ENCODE measurements at places on chromosomes 13 and 19. TPM values are rescaled to one million over a fixed set of nuclear protein-coding genes. Genes with fewer than 3 reads are reported as not detected.

BRSK1 gene
- total RNA-seq: 23.9 TPM

DNA sequence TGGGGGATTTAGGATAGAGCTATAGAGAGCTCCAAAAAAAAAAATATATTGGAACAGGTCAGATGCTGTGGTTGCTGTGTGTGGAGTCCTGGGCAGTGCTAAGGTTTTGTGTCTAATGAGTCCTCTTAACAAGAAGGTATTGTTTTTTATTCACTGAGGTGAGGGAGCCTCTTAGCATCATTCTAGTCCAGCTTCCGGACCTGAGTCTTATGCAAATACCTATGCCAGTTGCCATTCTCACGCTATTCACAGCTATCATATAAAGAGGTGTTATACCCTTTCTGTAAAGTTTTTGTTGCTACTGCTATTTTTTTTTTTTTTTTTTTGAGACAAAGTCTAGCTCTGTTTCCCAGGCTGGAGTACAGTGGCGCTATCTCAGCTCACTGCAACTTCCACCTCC lies 1.4 kb downstream of the NLRP2 start:
- H3K27me3 ChIP-seq: no peaks in the 10 kb centered on the region
- no peaks in the 10 kb centered on the region for H3K4me1 ChIP-seq
- no peak overlapping the region for H3K27ac ChIP-seq
- DNase-seq: no peak
- H3K36me3 ChIP-seq: peaks cover 6% of the 10 kb centered on the region
- H3K4me3 ChIP-seq: peak overlapping the region; percentile 79

DNA sequence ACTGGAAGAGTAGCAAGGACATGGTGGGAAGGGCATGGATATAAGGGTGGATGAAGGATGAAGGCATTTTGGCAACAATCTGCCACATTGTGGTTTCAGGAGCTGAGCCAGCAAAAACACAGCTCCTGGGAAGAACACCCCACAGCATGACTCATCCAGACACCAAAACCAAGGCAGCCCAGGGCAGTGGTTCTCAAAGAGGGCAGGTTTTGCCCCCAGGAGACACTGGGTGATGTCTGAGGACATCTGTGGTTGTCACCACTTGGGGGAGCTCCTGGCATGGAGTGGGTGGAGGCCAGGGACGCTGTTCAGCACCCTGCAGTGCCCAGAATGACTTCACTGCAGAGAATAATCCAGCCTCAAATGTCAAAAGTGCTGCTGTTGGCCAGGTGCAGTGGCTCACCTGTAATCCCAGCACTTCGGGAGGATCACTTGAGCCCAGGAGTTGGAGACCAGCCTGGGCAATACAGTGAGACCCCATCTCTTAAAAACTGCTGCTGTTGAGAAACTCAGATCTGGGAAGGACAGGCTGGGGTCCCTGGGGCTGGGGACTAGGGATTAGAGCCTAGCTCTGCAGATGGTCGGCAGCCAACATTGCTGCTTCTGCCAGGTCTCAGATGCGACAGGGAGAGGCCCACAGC lies 16.1 kb downstream of the ZFR2 start:
- H3K36me3 ChIP-seq: no peaks in the 10 kb centered on the region
- no peak overlapping the region for H3K4me3 ChIP-seq
- peak overlapping the region; percentile 16 for H3K27ac ChIP-seq

LILRA1 gene
- total RNA-seq: not detected

DCT gene
- not detected for total RNA-seq

- H3K27me3 ChIP-seq: no peaks in the 10 kb centered on the region
- peak overlapping the region; percentile 95 for H3K4me3 ChIP-seq
- H3K27ac ChIP-seq: peak overlapping the region; percentile 94
- no peak for DNase-seq
- H3K36me3 ChIP-seq: no peaks in the 10 kb centered on the region
Measured at GRCh38 chr19:3184847-3185460, 776 bp upstream of the NCLN start.

DNA sequence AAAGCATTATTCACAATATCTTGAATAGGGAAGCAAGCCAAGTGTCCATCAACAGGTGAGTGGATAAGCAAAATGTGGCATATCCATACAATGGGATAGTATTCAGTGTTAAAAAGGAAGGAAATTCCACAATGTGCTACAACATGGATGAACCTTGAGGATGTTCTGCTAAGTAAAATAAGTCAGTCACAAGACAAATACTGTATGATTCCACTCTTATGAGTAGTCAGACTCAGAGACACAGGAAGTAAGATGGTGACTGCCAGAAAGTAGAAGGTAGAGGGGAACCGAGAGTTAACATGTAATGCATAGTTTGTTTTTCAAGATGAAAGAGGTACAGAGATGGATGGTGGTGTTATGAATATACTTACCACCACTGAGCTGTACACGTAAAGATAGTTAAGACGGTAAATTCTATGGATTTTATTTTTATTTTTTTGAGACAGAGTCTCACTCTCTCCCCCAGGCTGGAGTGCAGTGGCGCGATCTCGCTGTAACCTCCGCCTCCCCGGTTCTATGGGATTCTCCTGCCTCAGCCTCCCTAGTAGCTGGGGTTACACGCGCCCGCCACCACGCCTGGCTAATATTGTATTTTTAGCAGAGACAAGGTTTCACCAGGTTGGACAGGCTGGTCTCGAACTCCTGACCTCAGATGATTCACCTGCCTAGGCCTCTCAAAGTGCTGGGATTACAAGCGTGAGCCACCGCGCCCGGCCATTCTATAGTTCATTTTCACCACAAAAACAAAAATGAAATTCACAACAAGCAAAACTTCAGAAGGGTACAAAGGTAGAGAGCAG lies 1.0 kb upstream of the CHAMP1 start:
- H3K27ac ChIP-seq: peak overlapping the region; percentile 92
- H3K4me3 ChIP-seq: peak overlapping the region; percentile 77
- H3K36me3 ChIP-seq: peaks cover 4% of the 10 kb centered on the region
- no peak for DNase-seq
- no peaks in the 10 kb centered on the region for H3K27me3 ChIP-seq
- H3K4me1 ChIP-seq: peaks cover 38% of the 10 kb centered on the region

NFILZ gene
- not detected for total RNA-seq

DNA sequence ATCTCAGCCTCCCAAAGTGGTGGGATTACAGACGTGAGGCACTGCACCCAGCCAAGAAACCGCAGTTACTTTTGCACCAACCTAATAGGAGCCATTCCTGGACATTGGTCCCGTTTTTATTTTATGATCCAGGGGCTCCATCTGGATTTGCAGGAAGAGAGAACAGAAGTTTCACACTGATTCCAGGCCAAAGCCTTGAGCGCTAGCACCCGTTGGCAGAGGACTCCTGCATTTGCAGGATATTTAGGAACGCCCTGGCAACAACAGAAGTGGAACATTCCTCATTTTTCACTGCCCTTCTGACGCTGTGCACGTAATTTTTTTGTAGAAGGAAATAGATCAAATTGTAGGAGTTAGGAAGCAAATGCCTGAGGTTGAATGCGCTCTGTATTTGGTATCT lies 11.7 kb upstream of the SULT2A1 start:
- DNase-seq: no peak
- H3K36me3 ChIP-seq: no peaks in the 10 kb centered on the region
- no peak overlapping the region for H3K27ac ChIP-seq
- H3K4me1 ChIP-seq: no peaks in the 10 kb centered on the region

DNA sequence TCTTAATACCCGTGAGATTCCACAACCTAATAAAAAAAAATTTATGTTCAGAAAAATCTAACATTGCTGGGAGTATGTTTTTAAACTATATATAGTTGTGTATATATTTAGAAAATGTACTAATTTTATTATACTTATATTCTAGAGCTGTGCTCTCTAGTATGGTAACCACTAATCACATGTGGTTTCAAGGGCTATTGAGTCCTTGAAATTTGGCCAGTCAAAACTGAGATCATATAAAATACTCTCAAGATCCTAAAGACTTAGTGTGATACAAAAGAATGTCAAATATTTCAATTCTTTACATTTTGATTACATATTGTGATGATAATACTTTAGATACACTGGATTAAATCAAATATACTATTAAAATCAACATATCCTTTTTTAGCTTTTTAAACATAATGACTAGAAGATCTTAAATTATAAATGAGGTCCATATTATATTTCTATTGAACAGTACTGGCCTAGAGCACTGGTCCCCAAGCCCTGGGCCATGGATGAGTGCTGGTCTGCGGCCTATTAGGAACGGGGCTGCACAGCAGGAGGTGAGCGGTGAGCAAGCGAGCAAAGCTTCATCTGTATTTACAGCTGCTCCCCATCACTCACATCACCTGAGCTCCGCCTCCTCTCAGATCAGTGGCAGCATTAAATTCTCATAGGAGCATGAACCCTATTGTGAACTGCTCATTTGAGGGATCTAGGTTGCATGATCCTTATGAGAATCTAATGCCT lies 176.5 kb upstream of the NBEA start:
- H3K4me3 ChIP-seq: no peak overlapping the region
- no peak overlapping the region for H3K27ac ChIP-seq
- H3K27me3 ChIP-seq: no peaks in the 10 kb centered on the region
- H3K4me1 ChIP-seq: no peaks in the 10 kb centered on the region
- no peak for DNase-seq

GRCh38 chr13:109973279-109973678 lies 186.9 kb upstream of the IRS2 start:
- peaks cover 4% of the 10 kb centered on the region for H3K36me3 ChIP-seq
- no peaks in the 10 kb centered on the region for H3K27me3 ChIP-seq
- H3K27ac ChIP-seq: no peak overlapping the region
- H3K4me3 ChIP-seq: no peak overlapping the region

ARHGAP45 gene
- total RNA-seq: 0.67 TPM

- H3K36me3 ChIP-seq: peaks cover 7% of the 10 kb centered on the region
- H3K4me3 ChIP-seq: peak overlapping the region; percentile 97
Measured at GRCh38 chr13:19862481-19863313, 752 bp downstream of the ZMYM5 start.

DNA sequence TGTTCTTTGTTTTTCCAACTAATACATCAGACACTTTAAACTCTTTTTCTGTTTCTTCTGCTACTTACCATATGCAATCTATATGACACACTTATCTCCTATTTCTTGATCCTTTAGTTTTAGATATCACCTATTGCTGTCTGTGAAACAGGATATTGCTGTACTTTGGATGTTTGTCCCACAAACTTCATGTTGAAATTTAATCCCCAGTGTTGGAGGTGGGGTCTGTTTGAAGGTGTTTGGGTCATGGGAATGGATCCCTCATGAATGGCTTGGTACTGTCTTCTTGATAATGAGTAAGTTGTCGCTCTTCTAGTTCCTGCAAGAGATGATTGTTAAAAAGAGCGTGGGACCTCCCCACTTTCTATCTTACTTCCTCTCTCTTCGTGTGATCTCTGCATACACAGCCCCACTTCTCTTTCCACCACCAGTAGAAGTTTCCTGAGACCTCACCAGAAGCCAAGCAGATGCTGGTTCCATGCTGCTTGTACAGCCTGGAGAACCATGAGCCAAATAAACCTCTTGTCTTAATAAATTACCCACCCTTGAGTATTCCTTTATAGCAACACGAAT lies 244.2 kb downstream of the NHLRC3 start:
- H3K36me3 ChIP-seq: peaks cover 7% of the 10 kb centered on the region
- H3K4me1 ChIP-seq: peaks cover 22% of the 10 kb centered on the region
- DNase-seq: no peak
- H3K27me3 ChIP-seq: peaks cover 3% of the 10 kb centered on the region
- no peak overlapping the region for H3K4me3 ChIP-seq

DNA sequence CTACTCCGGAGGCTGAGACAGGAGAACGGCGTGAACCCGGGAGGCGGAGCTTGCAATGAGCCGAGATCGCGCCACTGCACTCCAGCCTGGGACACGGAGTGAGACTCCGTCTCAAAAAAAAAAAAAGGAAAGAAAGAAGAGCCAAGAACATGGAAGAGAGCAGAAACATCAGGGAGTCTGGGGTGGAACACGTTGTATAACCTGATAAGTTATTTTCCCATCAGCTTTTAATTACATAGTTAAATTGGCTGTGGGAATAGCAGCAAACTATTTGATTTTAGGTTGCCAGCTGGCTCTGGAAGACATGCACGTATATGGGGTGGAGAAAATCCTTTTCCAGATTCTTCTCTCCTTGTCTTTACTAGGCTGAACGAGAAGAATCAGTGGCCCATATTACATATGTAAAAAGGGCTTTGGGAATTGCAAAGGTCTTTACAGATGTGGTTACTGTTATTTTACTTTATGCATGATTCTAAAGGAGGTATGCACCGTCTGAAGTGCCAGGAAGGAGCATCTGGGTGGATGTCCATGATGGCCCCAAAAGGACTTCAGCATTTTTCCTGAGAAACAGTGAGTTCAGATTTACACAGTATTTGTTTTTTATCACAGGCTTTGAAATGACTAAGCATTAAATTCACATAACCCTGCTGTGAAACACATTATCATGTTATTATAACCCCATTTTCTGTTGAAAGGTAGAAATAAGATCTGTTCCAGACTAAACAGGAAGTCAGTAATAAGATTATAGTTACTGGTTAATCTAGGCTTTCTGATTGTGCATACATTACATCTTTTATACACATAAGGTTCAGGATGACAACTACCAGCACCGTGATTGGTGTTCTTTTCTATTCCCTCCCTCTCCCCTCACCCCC lies 4.6 kb upstream of the NAA16 start:
- no peak for DNase-seq
- H3K27me3 ChIP-seq: peaks cover 22% of the 10 kb centered on the region
- H3K4me3 ChIP-seq: no peak overlapping the region
- peaks cover 11% of the 10 kb centered on the region for H3K4me1 ChIP-seq
- peaks cover 1% of the 10 kb centered on the region for H3K36me3 ChIP-seq

DNA sequence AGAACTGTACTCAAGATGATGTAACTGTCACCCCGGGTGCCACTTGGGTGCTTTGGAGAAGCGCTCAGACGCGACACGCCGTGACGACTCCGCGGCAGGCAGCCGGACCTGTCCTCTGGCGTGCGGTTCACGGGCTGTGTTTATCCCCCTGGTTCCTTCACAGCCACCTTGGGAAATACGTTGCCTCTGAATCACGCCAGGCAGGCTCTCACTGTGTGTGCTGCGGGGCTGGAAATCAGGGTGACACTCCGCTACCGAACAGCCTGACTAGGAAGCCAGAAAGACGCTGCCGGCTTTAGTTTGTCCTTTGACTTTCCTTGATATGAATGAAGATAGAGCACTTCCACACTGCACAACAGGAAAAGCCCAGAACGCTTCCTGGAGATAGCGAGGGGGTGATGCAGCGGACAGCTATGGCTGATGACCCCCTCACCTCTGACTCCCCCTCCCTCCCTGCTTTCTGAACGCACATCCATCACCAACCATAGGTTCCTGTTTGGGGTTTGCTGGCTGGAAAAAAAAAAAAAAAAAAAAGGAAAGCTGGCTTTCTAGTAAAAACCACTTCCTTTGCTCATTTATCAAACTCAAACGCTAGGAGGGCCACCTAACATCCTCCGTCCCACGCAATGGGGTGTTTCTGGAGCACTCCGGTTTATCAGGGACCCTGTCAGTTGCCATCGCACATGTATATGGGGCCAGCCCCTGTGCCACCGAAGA lies 3.7 kb upstream of the GP6 start:
- peaks cover 13% of the 10 kb centered on the region for H3K36me3 ChIP-seq
- no peaks in the 10 kb centered on the region for H3K27me3 ChIP-seq
- H3K4me1 ChIP-seq: no peaks in the 10 kb centered on the region
- H3K4me3 ChIP-seq: no peak overlapping the region
- H3K27ac ChIP-seq: no peak overlapping the region
- no peak for DNase-seq
